Activated naive CD8-positive, alpha-beta T cell treated with anti-CD3 and anti-CD28 coated beads, Interleukin-2, amount 10 ng/mL, durations not matched to agents 7 days and 5 days (primary cell): ENCODE measurements at places on chromosomes 7 and 10.

- DNase-seq = no peak
These were observed 390.1 kb downstream of the TCERG1L start for GRCh38 chr10:130921461-130921860.

- no peak for DNase-seq
These were observed 77.2 kb downstream of the CXCL12 start for GRCh38 chr10:44307691-44308090.

DNA sequence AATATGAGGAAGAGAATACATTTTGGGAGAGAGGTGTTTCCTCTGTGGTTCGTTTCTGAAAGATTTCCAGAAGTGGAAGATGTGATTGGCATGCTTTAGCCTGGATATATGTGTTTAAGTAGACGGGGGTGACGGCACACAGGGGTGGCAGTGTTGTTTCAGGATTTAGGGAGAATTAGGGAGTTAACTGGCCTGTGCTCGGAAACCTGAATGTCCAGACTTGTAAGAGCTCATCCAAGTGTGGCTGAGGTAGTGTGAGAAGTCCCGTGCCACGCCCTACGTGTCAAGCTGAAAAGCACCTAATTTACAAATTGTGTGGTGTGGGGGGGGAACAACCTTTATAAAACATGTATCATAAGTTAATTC lies 1.1 kb downstream of the RALA start:
- DNase-seq = no peak

- DNase-seq = no peak
These were observed 204.7 kb upstream of the HDAC9 start for GRCh38 chr7:18290865-18291264.

DNA sequence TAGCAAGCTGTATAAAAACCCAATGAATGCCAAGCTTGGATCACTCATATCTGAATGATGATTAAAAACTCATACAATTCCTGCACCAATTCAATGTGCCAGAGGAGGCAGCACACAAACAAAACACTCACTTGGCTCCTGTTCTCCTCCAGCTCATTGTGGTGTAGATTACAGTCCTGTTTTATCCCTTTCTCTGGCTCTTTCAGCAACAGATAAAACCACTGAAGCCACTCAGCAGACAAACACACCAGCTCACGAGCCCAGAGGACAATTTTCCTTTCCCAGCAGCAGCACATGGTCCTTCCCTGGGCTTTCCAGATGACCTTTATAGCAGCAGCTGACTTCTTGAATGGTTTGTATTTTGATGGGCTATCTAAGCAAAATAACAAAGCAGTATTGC lies 107.3 kb upstream of the STARD3NL start:
- DNase-seq = no peak

DNA sequence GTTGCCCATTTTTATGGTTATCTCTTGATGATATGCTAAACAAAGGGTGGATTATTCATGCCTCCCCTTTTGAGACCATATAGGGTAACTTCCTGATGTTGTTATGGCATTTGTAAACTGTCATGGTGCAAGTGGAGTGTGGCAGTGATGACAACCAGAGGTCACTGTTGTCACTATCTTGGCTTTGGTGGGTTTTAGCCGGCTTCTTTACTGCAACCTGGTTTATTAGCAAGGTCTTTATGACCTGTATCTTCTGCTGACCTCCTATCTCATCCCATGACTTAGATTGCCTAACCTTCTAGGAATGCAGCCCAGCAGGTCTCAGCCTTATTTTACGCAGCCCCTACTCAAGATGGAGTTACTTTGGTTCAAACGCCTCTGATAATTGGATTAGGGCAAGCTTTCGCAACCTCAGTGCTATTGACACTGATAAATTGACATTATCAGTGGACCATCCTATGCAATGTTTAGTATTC lies 36.9 kb downstream of the BAG3 start:
- DNase-seq = no peak

DNA sequence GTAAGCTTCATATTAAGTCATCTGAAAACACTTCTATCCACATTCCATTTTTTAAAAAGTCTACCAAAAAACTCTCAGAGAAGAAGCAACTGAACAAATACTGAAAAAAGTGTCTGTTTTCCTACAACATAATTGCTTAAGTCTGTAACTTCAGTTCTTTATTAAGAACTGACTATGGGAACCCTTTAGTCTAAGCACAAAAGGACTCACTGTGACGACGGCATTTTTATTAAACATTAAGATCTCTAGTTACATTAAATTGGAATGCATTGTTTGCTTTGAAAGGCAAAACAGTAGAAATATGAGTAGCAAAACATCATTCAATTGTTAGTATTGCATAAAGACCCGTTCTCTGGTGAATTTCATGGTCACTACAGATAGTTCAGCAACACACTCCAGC lies 5.8 kb upstream of the FAM3C start:
- no peak for DNase-seq

DNA sequence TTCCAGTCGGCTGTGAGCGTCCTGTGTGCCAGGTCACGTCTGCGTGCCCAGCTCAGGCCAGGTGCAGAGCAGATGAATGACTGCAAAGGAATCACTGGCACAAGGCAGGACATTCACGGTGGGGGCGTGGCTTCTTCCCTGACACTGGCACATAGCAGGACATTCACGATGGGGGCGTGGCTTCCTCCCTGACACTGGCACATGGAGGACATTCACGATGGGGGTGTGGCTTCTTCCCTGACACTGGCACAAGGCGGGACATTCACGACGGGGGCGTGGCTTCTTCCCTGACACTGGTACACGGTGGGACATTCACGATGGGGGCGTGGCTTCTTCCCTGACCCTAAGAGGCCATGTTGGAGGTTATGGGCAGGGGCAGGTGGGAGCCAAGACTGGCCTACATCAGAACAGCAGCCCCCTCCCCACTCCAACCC lies 64.3 kb downstream of the MYL10 start:
- DNase-seq = no peak

- no peak for DNase-seq
These were observed 18.2 kb downstream of the COL13A1 start for GRCh38 chr10:69819716-69820506.

DNA sequence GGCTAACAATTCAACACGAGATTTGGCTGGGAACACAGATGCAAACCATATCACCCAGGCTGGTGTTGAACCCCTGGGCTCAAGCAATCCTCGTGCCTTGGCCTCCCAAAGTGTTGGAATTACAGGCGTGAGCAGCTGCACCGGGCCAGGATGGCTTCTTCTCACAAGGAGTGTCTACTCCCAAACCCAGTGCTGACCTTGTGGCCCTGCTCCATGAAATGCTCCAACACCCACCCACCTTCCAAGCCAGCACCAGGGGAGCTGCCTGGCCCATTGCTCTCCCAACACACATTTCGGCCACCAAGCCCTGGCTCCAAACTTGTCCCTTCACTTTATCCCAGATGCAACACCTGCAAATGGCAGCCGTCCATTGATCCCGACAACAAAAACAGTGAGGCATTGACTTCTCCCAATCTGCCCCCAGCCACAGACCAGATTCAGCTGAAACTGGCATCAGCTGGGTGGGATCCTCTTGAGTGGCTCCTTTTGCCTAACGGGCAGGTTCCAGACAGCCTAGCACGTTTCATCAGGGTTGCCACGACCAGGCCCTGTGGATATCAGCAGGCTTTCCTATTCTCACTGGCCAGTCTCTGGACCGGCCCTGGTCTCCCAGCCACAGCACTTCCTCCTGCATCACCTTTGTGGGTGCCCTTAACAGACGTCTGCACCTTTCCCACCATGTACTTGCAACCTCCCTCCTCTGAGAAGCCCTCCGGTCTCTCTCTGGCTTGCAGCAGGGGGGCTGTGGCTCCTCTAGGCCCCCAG lies 105.7 kb upstream of the CARD11 start:
- peak; percentile 14 for DNase-seq
